Large intestine (tissue), 12 donors: ENCODE measurements at places on chromosomes 5 and 9. TPM values are rescaled to one million over a fixed set of nuclear protein-coding genes. Genes with fewer than 3 reads are reported as not detected.

GRCh38 chr5:119168401-119168800, 97.5 kb downstream of the DMXL1 start:
- no peak overlapping the region for H3K4me3 ChIP-seq
- H3K4me1 ChIP-seq, result no peaks in the 10 kb centered on the region
- peaks cover 18% of the 10 kb centered on the region for H3K36me3 ChIP-seq
- no peaks in the 10 kb centered on the region for H3K27me3 ChIP-seq
- no peak for DNase-seq

DNA sequence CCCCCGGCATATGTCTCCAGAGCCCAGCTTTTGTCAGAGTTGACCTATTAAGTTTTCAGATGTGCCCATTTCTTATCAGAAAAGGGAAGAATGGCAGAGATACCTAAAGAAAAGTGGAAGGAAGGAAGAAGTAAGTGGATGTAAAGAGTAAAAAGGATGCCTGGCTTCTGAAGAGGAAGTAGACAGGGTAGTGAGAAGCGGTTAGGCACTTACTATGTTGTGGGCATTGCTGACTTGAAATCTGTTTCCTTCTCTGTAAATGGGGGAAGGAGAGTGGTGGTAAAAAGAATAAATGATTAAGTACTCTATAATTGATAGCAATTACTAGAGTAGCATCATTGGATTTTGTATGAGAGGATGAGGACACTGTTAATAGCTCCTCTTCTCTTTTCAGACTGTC, 9.9 kb downstream of the ANP32B start:
- H3K27ac ChIP-seq, result no peak overlapping the region
- H3K36me3 ChIP-seq, result peaks cover 17% of the 10 kb centered on the region
- DNase-seq, result no peak
- H3K4me1 ChIP-seq, result peaks cover 8% of the 10 kb centered on the region
- no peaks in the 10 kb centered on the region for H3K27me3 ChIP-seq
- no peak overlapping the region for H3K4me3 ChIP-seq

GRCh38 chr9:2158766-2159430, 143.8 kb downstream of the SMARCA2 start:
- H3K36me3 ChIP-seq, result peaks cover 12% of the 10 kb centered on the region
- H3K27ac ChIP-seq, result peak overlapping the region; percentile 32
- peak overlapping the region; percentile 41 for H3K4me3 ChIP-seq
- peaks cover 4% of the 10 kb centered on the region for H3K4me1 ChIP-seq

Gene ZNF454
- polyA plus RNA-seq, result 2.9 TPM

Gene SPINK6
- not detected for polyA plus RNA-seq

Gene IFNK
- polyA plus RNA-seq, result 0.06 TPM

DNA sequence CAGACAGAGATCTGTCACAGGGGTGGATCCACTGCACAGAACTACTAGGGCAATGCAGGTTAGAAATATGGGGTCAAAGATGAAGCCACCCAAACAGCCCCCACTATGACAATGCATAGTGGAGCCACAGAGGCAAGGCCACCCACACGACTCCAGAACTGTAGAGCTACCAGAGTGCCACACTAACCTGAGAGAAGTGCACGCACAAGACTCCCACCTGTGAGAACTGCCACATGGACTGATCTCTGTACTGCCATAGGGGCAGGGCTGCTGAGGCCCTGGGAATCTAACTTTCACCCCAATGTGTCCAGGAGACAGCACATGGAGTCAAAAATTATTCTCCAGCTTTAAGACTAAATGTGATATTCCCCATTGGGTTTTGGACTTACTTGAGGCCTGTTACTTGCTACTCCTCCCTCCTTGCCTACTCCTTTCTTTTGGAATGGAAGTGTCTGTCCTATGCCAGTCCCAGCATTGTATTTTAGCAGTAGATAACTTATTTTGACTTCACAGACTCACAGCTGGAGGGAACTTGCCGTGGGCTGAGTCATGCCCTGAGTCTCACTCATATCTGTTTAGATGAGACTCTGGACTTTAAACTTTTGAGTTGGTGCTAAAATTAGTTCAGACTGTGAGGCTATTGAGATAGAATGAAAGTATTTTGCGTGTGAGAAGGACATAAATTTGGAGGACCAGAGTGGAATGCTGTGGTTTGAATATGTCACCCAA, 853.3 kb downstream of the MAT2B start:
- H3K4me3 ChIP-seq, result no peak overlapping the region
- no peaks in the 10 kb centered on the region for H3K27me3 ChIP-seq
- peak; percentile 23 for DNase-seq
- H3K36me3 ChIP-seq, result no peaks in the 10 kb centered on the region
- H3K4me1 ChIP-seq, result peaks cover 13% of the 10 kb centered on the region

DNA sequence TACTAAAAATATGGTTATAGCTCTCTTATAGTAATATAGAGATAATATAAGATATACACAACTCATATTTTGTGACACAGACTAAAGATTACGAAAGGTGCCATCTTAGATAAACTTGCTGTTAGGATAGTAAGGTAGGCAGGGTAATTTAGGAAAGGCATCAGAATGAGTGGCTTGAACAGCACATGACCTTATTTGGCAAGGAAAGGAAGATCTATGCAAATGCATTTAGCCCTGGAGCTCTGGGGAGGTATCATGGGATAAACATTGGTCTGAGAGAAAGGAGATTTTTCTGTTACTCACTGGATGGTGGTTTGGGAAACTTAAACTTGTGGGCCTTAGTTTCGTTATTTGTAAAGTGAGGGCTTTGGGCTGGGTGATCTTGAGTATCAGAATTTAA, 65.8 kb downstream of the KCTD16 start:
- H3K4me3 ChIP-seq, result no peak overlapping the region
- no peak overlapping the region for H3K27ac ChIP-seq
- no peaks in the 10 kb centered on the region for H3K27me3 ChIP-seq

DNA sequence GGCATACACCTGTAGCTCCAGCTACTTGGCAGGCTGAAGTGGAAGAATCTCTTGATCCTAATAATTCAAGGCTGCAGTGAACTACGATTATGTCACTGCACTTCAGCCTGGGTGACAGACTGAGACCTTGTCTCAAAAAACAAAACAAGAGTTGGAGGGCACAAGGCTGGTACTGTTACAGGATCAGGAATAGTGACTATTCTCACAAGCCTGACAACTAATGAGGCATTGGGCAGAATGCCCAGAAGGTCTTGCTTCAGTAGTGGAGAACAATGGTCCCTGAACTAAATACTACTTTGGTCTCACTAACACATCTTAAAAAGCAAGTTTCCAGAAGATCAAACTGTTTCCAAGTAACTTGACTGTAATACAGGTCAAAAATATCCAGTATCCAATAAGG, 182.9 kb upstream of the RFX3 start:
- no peaks in the 10 kb centered on the region for H3K27me3 ChIP-seq
- H3K36me3 ChIP-seq, result no peaks in the 10 kb centered on the region
- no peak for DNase-seq
- no peak overlapping the region for H3K4me3 ChIP-seq
- no peaks in the 10 kb centered on the region for H3K4me1 ChIP-seq

Gene ARL10
- polyA plus RNA-seq, result 6.5 TPM

GRCh38 chr9:35727676-35728040, 4.3 kb downstream of the TLN1 start:
- peak overlapping the region; percentile 69 for H3K27ac ChIP-seq
- H3K4me3 ChIP-seq, result no peak overlapping the region
- no peaks in the 10 kb centered on the region for H3K27me3 ChIP-seq

DNA sequence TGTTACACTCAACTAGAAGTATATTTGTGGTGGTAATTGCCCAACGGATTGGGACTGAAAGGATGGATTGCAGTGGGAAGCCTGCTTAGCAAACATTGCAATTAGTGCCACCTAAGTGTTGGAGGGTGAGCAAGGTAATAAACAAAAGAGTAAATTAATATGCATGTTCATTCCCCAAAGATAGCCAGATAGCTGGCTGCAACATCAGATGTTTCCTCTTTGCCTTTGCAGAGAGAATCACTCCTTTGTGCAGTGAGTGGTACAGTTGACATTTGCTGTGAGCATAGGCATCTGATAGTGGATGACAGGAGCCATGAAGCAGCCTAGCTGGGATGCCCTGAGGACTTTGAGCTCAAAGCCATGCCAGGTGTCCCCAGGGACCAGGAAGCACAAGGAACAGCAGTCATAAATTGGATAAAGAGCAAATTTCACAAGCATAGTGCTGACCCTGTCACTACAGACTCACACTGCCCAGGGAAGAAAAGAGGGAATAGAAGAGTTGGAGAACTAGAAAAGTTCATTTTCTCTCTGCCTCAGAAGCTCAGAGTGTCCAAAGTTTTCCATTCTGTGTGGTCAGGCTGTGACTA, 336.1 kb upstream of the SLC30A5 start:
- H3K4me3 ChIP-seq, result no peak overlapping the region
- DNase-seq, result peak; percentile 87
- H3K4me1 ChIP-seq, result peaks cover 6% of the 10 kb centered on the region
- peak overlapping the region; percentile 36 for H3K27ac ChIP-seq
- H3K36me3 ChIP-seq, result no peaks in the 10 kb centered on the region

Gene OR13C9
- polyA plus RNA-seq, result not detected

- H3K36me3 ChIP-seq, result no peaks in the 10 kb centered on the region
- peaks cover 5% of the 10 kb centered on the region for H3K4me1 ChIP-seq
- no peaks in the 10 kb centered on the region for H3K27me3 ChIP-seq
- peak; percentile 88 for DNase-seq
- H3K27ac ChIP-seq, result no peak overlapping the region
Measured at GRCh38 chr5:39198127-39198526, 21.2 kb downstream of the FYB1 start.

DNA sequence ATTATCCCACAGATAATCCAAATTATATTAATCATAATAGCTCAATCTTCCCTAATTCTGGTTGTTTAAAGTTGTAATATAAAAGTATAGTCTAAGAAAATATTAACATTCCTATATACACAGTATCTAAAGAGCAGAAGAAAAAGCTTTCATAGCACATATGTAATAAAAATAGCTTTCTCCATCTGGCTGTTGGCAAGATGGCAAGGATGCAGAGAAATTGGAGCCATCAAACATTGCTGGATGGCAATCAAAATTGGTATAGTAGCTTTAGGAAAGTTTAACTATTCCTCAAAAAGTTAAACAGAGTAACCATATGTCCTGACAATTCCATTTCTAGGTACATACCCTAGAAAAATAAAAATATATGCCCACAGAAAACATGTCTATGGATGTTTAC, 66.8 kb downstream of the TBCA start:
- H3K36me3 ChIP-seq, result peaks cover 28% of the 10 kb centered on the region
- no peak overlapping the region for H3K4me3 ChIP-seq
- no peak overlapping the region for H3K27ac ChIP-seq
- DNase-seq, result no peak
- H3K4me1 ChIP-seq, result no peaks in the 10 kb centered on the region

- H3K4me1 ChIP-seq, result peaks cover 13% of the 10 kb centered on the region
- peaks cover 9% of the 10 kb centered on the region for H3K36me3 ChIP-seq
- no peak for DNase-seq
- no peaks in the 10 kb centered on the region for H3K27me3 ChIP-seq
- H3K4me3 ChIP-seq, result no peak overlapping the region
Measured at GRCh38 chr9:87685871-87686519, 39.9 kb upstream of the CTSL start.

Gene CDC23
- 35.7 TPM for polyA plus RNA-seq

Gene BHMT2
- polyA plus RNA-seq, result 2.8 TPM

- H3K4me1 ChIP-seq, result no peaks in the 10 kb centered on the region
- no peak for DNase-seq
- no peak overlapping the region for H3K27ac ChIP-seq
Measured at GRCh38 chr9:78015241-78015640, 16.4 kb downstream of the GNAQ start.

DNA sequence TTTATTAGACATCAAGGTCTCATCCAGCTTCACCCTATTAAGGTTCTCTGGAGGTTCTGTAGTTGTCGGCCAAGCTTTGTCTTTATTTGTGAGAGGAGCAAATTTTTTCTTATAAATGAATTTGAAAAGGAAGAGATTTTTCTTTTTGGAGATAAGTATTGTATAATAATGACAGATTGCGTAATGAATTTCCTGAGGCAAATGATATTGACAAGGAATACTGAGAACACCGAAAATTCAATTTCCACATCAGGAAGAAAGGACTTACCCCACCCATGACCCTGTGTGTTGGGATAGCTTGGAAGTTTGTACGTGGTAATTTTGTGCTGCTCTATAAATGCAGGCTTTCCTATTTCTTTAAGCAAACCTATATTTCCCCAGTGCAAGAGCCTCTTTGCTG, 53.5 kb downstream of the MAMDC2 start:
- no peaks in the 10 kb centered on the region for H3K4me1 ChIP-seq
- no peak overlapping the region for H3K27ac ChIP-seq
- DNase-seq, result no peak
- H3K36me3 ChIP-seq, result no peaks in the 10 kb centered on the region
- H3K4me3 ChIP-seq, result no peak overlapping the region
- H3K27me3 ChIP-seq, result no peaks in the 10 kb centered on the region

DNA sequence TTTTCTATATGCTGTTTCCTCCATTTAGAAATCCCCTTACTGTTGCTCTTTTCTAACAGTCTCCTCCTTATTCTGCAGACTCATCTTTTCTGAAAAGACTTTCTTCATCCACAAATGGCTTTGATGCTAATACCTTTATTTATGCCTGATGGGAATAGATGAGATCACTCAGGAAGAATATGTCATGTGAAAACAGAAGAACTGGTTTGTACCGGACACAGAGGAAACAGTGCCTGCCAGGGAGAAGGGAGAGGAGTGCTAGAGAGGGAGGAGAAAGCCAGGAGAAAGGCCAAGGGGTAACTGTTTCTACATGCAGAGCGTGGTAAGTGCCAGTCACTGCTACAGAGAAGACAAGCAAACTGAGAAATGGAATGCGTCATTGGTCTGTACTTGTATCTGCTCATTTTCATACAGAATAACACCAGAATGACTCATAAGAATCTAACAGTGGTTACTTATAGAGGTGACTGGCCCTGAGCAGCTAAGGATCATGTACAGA, 45.9 kb upstream of the PJA2 start:
- H3K4me1 ChIP-seq, result no peaks in the 10 kb centered on the region
- no peak overlapping the region for H3K27ac ChIP-seq
- DNase-seq, result peak; percentile 43
- H3K4me3 ChIP-seq, result no peak overlapping the region

Gene ISL1
- polyA plus RNA-seq, result 5.1 TPM

DNA sequence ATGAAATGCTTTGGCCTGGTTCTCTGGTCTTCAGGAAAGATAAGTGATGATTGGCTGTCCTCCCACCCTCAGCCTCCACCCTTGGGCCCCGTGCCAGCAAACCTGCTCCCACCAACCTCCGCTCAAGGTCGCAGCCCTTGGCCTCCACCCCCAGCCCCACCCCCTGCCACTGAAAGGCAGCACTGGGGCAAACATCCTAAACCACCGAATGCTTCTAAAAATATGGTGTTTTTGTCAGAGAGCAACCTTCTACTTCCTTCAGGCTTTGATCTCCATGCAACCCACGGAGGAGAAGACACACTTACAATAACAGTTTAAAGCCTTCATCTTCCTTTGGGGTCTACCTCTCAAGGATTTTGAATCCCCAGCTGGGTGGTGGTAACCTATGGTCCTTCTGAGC, 24.0 kb upstream of the TCF7 start:
- peaks cover 46% of the 10 kb centered on the region for H3K4me1 ChIP-seq

- no peaks in the 10 kb centered on the region for H3K27me3 ChIP-seq
- H3K4me3 ChIP-seq, result no peak overlapping the region
- H3K4me1 ChIP-seq, result no peaks in the 10 kb centered on the region
Measured at GRCh38 chr5:92402045-92402444, 1018.9 kb upstream of the ARRDC3 start.

GRCh38 chr9:13100914-13101572, 178.4 kb downstream of the MPDZ start:
- no peak for DNase-seq
- H3K27me3 ChIP-seq, result no peaks in the 10 kb centered on the region
- no peak overlapping the region for H3K27ac ChIP-seq
- no peak overlapping the region for H3K4me3 ChIP-seq
- H3K4me1 ChIP-seq, result no peaks in the 10 kb centered on the region

Gene ARL14EPL
- polyA plus RNA-seq, result not detected
